NCI-H446 treated with DMSO at 0.1 percent for 48 hours (cell line): ENCODE measurements at places on chromosomes 12 and 14.

- no peak for DNase-seq
Observed at GRCh38 chr12:100826323-100826722, 31.7 kb downstream of the ANO4 start.

GRCh38 chr12:11814374-11814773, 164.9 kb downstream of the ETV6 start:
- DNase-seq, result no peak

- DNase-seq, result no peak
Observed at GRCh38 chr12:22287776-22288621, 46.5 kb downstream of the ST8SIA1 start.

DNA sequence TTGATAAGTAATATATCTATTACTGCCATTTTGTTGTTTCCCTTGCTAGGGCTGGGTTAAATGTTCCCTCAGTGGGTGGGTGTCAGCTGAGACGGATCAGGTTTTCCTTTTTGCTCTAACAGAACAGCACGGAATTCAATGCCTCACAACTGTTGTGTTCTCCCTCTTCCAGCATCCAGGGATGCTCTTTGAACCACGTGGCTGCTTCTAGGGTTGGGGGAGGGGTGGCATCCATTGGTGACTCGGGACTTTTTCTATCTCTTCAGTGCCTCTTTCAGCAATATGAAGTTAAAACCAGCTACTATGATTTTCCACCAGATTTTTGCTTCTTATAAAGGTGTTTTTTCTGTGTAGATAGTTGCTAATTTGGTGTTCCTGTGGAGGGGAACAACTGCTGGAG, 884.9 kb upstream of the FOXG1 start:
- no peak for DNase-seq
